SW 1271 (cell line): ENCODE measurements at places on chromosomes 1 and 21.

- no peak for DNase-seq
These were observed 230.3 kb downstream of the C1orf94 start for GRCh38 chr1:34406833-34407539.

GRCh38 chr21:35942211-35943144 lies 117.8 kb downstream of the SETD4 start:
- DNase-seq, result no peak

DNA sequence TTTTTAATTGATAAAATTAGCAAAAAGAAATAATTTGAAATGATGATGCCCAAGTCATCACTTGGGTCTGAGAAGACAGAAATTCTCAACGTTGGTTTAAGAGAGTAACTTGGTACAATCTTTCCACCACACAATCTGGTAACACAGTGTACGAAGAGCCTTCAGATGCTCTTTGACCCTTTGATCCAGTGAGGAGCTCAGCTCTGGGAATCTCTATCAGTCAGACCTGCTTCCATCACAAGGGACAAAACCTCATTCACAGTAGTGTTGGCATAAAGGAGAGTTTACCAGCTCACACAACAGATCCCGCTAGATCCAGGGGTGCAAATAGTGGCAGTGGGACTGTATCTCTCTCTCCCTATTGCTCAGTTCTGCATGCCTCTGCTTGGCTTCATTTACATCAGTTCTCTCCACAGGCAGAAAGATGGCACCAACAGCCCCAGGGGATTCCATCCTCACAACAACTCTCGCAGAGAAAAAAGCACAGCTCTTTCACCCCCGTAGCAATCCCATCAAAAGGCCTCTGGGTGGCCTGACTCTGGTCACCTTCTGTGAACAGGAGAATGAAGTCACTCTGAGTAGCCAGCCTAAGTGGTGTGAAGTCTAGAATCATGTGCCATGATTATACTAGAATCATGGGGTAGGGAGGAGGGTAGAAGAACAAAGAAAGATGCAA lies 119.7 kb downstream of the ZNF281 start:
- DNase-seq, result peak; percentile 33

GRCh38 chr1:6882414-6882813 lies 97.2 kb downstream of the CAMTA1 start:
- no peak for DNase-seq

- DNase-seq, result no peak
These were observed 151.7 kb downstream of the ZC3H11B start for GRCh38 chr1:219460896-219461815.

- DNase-seq, result no peak
These were observed 1.5 kb downstream of the KIRREL1 start for GRCh38 chr1:157994704-157995582.

GRCh38 chr1:73821520-73821919 lies 376.5 kb downstream of the LRRIQ3 start:
- no peak for DNase-seq

- DNase-seq, result no peak
These were observed 67.9 kb upstream of the MACF1 start for GRCh38 chr1:39136638-39137037.

GRCh38 chr1:8409106-8409505 lies 91.2 kb downstream of the SLC45A1 start:
- no peak for DNase-seq

DNA sequence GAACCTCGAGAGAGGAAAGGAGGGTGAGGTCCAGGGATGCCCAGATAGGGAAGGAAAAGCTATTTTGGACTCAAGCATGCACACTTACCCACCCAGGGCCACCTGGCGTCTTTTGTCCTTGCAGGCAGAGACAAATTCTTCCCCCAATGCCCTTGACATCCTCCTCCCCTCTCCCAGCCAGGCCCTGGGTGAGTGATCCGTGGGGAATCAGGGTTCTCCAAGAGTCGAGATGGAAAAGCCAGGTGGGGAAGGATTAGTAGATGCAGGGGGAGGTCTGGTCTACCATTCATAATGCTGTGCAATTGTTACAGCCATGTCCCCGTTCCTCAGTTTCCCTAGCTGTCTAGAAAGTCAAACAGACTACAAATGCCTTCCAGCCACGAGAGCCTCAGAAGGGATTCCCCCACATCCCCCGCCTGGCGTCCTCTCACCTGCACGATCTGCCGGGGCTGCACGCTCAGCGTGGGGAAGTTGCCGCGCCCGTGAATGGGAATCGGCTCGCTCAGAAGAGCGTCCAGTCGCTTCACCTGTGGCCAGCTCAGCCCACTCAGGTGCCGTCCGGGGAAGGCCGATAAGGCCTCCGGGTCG lies 580 bp downstream of the TENT5B start:
- no peak for DNase-seq

DNA sequence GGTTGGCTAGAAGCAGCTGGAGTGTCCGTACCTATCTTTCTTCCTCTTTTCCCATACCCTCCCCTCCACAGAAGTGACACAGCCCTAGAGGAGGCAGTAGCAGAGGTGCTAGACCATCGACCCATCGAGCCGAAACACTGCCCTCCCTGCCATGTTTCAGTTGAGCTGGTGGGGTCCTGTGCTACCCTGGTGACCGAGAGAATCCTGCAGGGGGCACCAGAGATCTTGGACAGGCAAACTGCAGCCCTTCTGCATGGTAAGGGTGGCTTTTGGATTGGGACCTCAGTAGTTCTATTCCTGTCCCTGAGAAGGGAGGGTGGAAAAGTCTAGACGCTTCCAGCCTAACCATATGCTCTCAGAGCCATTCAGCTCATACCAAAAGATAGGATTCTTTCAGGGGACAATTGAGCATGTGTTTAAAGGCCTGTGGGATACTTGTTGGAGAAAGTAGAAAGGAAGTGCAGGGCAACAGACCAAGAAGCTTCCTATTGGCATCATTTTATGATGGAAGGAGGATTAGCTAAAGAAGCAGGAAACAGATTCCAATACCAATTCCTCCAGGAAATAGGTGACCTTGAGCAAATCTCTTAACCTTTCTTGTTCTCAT lies 11.7 kb upstream of the BNIPL start:
- peak; percentile 21 for DNase-seq
